HT-29 (cell line): ENCODE measurements at places on chromosomes 4 and X.

DNA sequence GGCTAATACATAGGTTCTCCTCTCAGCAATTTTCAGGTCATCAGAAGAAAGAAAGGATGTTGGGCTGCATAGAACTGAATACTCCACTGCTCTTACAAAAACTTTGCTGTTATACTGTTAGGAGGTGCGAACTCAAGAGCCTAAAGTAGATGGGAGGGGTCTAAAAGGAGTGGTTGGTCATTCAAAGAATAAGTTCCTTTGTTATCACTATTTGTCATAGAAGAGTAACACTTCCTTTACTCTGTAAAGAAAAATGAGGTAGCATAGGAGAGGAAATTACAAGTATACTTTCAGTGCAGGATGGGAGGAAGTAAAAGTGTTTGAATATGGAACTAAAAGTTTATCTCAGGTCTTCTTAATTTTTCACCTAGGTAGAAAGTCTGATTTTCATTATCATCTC, 61.5 kb downstream of the CCNI start:
- no peak for DNase-seq

DNA sequence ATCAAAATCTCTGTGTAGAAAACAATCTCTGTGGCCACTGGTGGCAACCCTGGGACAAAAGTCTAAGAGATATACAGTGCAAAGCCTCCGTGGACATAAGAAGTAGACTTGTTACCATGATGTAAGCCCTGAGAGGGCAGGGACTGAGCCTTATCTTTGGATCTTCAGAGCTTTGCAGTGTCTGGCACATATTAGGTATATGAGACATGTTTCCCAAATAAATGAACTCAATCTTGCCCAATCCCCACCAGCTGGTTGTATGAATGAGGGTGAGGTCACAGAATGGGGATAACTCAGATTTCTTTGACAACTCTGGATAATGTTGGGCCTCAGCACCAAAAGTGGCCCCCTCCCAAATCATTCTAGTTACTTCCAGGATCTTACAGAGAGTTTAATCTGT, 511.4 kb upstream of the DIPK2B start:
- no peak for DNase-seq

GRCh38 chr4:122469457-122469856, 12.9 kb upstream of the IL2 start:
- DNase-seq, result no peak

DNA sequence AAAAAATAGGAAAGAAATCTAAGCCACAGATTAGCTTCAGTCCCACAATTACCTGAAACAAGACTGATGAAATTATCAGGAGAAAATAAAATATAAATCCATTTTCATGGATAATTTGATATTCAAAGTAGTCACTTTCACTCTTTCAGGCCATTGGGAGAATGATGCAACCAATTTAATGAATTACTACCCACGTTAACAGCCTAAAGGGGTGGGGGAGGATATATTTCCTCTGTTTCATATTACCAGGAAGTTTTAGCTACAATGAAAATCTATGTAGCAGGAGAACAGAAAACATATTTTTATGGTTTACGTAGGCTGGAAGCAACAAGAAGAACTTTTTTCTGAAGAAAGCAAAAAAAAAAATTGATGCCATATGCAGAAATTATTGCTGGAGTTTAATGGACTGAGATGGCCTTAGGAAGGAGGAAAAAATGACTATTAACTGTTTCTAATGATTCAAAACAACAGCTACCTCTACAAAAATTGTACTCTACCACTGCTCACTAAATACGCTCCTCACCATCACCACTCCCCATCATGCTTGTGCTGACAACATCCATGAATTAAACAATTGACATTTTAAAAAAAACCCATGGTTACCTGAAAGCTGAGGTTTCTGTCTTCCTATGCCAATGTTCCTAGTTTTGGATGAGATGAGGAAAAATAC, 100.9 kb downstream of the CXXC4 start:
- DNase-seq, result no peak

- DNase-seq, result no peak
These were observed 117.5 kb downstream of the RAPGEF2 start for GRCh38 chr4:159220353-159220752.

- DNase-seq, result no peak
These were observed 295.3 kb upstream of the CTSO start for GRCh38 chr4:156248917-156249316.

GRCh38 chr4:172489861-172490260, 676.7 kb downstream of the GALNTL6 start:
- DNase-seq, result no peak

DNA sequence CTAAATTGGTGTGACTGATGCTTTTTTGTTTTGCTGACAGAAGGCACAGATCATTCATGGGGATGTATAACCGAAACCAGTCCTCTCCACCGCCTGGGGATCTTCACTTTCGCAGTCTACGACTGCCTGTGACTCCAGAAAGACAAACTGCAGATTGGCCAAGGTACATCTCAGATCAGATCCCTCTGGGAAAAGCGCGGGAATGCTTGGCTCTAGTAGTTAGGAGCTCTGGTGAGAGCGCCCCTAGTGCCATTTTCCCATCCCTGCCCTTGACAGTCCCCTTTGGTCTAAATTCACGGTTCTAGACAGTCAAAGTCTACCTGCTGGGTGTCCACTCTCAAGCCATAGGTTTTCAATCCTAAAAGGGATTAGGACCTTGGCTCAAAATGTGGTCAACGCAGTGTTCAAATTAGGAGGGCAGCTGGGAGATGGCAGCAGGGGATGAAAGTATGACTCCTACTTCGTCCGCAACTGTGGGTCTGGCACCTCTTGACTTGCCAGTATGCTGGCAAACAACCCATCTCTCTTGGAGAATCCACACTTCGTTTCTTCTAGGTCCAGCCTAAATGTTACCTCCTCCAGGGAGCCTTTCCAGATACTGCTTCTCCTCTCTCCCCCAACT, 6.9 kb upstream of the HAND2 start:
- peak; percentile 24 for DNase-seq

GRCh38 chr4:183637461-183637860, 21.5 kb downstream of the RWDD4 start:
- DNase-seq, result no peak

GRCh38 chr4:77922158-77923094, 59.8 kb downstream of the MRPL1 start:
- no peak for DNase-seq

GRCh38 chr4:39975488-39976089, 2.1 kb downstream of the PDS5A start:
- DNase-seq, result no peak

GRCh38 chrX:118254611-118255010, 91.3 kb upstream of the WDR44 start:
- DNase-seq, result peak; percentile 73

DNA sequence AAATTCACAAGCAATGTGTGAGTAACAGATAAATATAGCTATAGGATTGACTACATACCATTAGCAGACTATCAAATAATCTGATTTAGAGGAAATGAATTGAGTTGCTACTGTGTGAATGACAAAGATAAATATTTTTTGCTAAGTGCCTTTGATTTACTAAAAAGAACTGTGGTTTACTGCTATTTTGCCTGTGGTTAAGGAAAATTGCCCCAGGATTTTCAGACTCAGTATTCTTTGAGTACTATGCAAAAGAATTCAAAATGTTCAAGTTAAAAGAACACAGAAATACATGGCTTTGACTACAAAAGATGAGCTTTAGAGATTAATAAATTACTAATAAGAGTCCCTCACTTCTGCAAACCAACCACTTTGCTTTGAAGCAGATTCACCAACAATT, 853.8 kb downstream of the ADGRL3 start:
- DNase-seq, result no peak

GRCh38 chrX:71147496-71148277, 3.0 kb downstream of the NLGN3 start:
- no peak for DNase-seq

DNA sequence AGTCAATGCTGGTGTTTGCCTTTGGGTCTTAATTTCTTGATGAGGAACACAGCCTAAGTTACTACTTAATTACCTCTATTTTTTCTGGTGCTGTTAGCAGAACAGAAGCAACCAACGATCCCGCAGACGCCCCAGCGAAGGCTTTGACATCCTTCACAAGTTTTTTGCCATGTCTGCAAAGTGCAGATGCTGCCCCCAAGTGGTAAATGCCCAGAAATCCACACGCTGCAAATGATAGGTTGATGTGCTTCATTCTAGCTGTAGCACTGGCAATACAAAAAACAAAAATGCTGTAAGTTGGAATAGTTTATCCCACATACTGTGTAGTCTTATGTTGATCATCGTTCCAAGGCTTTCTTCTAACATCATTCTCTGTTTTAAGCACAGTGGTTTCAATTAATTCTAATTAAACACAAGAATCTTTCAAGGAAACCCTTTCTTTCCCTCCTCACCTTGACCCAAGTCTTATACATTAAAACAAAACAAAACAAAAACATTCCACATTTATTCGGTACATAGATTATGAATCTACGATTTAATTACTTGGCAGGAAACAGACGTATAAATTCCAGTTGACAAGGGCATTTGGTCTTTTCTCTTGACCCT, 1.2 kb downstream of the PNPLA4 start:
- peak; percentile 48 for DNase-seq

GRCh38 chrX:20623448-20623847, 356.7 kb upstream of the RPS6KA3 start:
- DNase-seq, result no peak

DNA sequence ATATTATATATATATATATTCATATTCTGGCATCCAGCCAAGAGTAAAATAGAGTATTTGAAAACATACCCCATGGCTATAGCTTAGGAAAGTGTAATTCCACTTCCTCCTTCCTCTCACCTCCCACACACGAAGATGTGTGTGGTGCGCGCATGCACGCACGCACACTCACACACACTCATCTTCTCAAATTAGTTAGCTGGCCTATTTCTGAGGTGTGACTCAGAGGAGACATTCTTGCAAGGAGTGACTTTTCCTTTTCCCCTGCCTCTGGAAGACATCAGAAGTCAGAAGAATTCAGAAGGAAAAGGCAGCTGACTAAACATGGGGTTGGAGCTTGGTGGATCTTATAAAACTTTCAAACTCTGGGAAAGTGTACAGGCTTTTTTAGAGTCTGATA, 8.8 kb downstream of the ENPEP start:
- no peak for DNase-seq

- DNase-seq, result peak; percentile 79
These were observed 137.4 kb downstream of the DKK2 start for GRCh38 chr4:106898621-106899230.

GRCh38 chr4:79687006-79687405, 279.0 kb upstream of the GK2 start:
- DNase-seq, result no peak

GRCh38 chrX:22053481-22053880, 21.4 kb downstream of the PHEX start:
- no peak for DNase-seq

DNA sequence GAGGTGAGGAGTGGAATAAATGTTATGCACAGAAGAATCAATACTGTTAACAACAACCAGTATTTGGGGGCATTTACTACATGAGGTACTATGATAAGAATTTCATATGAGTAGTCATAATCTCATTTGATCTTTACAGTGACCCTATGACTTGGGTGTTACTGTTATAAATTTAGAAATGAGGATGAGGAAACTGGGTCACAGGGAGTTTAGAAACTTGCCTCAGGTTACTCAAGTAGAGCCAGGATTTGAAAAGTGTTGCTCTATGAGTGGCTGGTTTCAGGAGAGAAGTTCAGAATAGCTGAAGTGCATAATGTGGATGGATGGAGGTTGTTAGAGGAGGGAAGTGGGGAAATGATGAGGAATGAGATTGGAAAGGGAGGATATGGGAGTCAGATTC, 16.6 kb upstream of the DDIT4L start:
- DNase-seq, result no peak

DNA sequence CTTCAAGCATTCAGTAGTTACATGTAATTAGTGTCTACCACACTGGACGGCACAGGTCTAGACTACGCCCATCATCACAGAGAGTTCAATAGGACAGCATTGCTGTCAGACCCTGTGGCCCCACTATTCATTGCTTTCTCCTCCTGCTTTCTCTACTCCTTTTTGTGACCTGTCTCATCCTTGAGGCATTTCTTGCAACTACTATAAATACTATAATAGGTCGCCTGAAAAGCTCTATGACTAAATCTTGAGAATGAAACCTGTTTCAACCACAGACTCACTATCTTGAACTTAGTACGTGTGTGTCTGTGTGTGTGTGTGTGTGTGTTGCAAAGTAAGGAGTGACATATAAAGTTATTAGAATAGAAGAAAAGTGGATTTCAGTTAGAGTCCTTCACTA, 252.9 kb upstream of the KLF3 start:
- no peak for DNase-seq

DNA sequence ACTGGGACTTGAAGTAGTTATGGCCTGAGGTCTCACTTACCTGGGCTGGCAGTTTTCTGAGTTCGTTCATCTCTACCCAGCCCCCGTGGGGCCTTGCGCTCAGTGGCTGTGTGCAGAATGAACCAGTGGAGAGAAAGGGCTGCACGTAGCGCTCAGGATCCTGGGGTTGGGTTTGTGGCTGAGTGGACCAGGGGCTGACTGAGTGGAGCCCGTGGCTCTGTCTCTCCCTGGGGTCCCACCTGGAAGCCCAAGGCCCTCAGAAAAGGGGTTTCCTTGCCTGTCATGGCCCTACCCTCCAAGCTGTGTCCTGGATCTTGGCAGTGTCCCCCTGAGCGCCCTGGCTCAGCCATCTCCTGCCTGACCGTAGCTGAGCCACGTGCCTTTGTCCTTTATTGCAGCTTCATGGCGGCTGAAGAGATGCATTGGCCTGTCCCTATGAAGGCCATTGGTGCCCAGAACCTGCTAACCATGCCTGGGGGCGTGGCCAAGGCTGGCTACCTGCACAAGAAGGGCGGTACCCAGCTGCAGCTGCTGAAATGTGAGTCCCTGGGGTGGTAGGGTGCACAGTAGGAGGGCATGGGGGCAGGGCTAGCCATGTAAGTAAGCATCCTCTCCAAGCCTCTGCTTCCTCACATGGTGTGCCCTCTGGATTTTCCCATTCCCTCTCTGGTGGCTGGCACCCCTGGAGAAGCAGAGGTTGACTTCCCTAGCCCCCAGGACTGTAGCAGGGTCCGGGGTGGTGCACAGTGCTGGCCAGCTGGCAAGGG, 23.2 kb upstream of the ADD1 start:
- DNase-seq, result no peak

DNA sequence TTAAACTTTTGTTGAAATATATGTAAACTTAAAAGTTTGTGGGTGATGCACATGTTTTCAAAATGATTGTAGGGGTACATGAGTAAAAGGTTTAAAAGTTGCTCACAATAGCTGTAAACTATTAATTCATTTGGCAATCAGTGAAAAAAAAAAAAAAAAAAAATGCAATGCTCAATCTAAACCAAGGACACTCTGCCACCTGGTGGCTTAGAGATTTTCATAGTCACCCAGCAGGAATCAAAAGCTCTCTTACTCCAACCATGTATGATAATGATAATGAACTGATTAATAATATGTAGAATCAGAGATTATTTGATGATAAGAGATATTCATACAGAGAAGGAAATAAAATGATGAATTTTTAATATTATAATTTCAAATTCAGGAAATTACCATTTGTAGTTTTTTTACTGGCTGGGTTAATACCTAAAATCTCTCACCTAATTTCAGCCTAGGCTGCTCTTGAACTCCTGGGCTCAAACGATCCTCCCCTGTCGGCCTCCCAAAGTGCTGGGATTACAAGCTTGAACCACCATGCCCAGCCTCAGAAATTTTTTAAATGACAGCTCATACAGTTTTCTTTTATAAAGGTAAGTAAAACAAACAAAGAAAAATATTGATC, 46.9 kb upstream of the SLC25A4 start:
- peak; percentile 53 for DNase-seq
